H4 (cell line): ENCODE measurements at places on chromosomes 2 and 18. TPM values are rescaled to one million over a fixed set of nuclear protein-coding genes. Genes with fewer than 3 reads are reported as not detected.

The KCNS3 gene
- total RNA-seq = 4.7 and 5.4 TPM in 2 replicates

GRCh38 chr2:205453202-205453601, 229.1 kb upstream of the NRP2 start:
- no peak for DNase-seq

- no peak for DNase-seq
These were observed 238.3 kb downstream of the TCF4 start for GRCh38 chr18:55349685-55350084.

- DNase-seq = no peak
These were observed 53.3 kb upstream of the CXCR4 start for GRCh38 chr2:136171223-136171622.

The DUSP11 gene
- 36.8 and 37.5 TPM in 2 replicates for total RNA-seq

DNA sequence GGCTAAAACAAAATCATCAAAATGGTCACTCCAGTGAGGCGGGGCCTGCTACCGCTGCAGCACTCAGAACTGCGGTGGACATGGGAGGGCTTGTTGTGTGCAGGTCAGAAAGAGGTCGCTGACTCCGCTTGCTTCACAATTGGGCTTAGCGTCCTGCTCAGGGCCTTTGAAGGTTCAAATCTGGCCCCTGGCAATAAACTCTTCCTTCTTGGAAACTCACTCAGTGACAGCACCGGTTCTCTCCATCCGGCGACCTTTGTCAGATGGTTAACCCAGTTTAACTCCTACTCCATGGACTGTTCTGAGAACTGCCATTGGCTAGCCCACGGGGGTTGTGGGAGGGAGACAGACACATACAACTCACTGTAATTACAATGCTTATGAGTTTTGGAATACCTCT, 29.0 kb upstream of the LAPTM4A start:
- no peak for DNase-seq

DNA sequence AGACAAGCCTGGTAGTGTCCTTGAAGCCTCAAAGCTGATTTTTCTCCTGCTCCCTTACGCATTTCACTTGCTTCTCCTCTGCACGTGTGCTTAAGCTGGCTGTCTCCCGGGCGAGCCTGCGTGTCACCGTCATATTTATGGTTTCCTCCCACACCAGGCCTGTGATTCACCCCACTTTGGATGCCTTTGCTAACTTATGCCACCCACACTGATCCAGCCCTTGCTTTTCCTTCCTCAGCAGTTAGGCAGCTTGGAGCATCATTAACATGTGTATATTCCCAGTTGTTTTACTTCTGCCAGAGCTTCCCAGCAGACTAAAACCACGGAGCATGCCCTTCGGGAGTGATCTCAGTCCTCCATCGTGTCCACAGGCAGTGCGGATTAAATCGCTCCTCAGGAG, 2.2 kb downstream of the ST3GAL5 start:
- DNase-seq = peak; percentile 94

DNA sequence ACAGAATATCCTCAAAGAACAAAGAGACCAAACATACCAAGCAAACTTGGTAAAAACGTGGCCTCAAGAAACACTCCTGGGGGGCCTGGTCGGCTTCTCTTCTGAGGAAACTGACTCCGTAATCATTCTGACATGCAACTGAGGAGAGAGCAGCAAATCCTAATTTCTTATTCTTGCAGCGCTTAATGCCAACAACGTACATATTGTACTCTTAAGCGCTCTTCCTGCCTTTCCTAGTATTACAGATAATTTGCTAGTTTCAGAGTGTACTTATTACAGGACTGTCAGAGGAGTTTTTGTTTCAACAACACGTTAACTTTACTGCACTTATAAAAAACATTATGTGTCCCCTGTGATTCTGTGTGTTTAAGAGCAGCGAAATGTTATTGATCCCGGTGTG, 64.9 kb downstream of the ZNF521 start:
- DNase-seq = no peak

The GAD1 gene
- total RNA-seq = 2.2 and 4.3 TPM in 2 replicates

The ARHGAP15 gene
- total RNA-seq = 0.15 TPM in 1 of 2 replicates, not detected in the other

The CNTNAP5 gene
- not detected in 2 replicates for total RNA-seq
